Activated CD4-positive, alpha-beta T cell treated with anti-CD3 and anti-CD28 coated beads, Interleukin-2, amount 50 U/mL, for 48 hours (primary cell): ENCODE measurements at places on chromosomes 6 and 20.

- DNase-seq: no peak
Observed at GRCh38 chr6:44054721-44055559, 72.3 kb downstream of the MRPL14 start.

DNA sequence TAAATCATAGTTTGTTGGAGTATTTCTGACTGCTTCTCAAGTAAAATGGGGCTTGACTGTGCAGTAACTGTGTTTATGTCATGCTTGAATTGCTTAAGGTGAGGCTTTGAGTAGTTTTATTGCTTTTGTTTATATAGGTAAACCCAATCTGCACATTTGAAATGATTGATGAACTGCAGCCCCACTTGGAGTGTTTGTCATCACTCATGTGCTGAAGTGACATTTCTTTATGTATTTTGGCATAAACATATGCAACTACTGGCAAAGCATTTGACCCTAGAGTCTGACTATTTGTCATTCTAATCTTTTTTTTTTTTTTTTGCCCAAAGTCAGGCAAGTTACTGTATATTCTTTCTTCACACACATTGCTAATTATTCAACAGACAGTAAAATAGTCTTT, 491.4 kb upstream of the POU3F2 start:
- no peak for DNase-seq

DNA sequence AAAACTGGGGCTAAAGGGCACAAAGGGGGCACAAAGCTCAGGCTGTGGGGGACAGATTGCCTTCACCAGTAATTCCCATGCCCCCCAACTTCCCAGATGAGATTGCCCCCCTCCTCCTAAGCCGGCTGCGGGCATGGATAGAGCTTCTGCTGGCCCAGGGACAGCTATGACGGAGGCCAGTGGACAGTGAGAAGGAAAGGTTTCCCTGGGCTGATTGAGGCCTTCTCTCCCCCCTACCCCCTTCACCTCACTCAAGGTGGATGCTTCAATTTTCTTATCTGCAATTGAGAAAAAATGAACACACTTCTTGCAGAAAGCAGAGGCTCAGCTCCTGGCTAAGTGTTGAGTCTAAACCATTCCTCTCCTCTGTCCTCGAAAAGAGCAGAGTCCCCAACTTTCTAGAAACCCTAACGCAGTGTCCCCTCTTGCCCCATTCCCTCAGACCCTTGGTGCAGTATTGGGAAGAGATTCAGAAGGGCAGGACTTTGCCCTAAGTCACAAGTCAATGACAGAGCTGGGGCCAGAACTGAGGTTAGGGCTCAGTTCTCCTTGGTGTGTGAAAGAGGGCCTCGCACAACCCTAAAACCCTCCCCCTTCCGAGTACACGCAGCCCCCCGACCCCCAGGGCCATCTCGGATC, 808 bp downstream of the SDC4 start:
- DNase-seq: no peak

GRCh38 chr6:124873066-124873410, 89.2 kb upstream of the RNF217 start:
- DNase-seq: no peak

DNA sequence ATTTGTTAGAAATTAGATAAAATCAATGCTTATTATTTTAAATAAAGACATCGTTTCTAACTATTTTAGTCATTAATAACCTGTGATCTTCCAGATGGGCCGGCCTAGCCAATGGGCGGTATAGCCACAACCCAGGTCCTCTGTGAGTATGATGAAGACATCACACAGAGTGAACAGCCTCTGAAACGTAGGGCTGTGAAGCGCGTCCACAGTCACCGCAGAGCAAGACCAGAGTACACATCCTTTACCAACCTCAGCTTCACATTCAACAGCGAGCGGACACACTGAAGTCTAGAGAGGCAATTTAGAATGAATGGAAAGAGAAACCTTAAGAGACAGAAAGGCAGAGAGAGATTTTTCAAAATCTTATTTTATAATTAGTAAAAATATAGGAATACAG, 125.0 kb upstream of the RPS6KA2 start:
- no peak for DNase-seq

GRCh38 chr6:138529478-138529877, 30.2 kb upstream of the NHSL1 start:
- DNase-seq: no peak

- DNase-seq: no peak
Observed at GRCh38 chr6:148739822-148740128, 7.1 kb upstream of the UST start.

GRCh38 chr6:108760126-108761050, 87.8 kb upstream of the ARMC2 start:
- DNase-seq: no peak

DNA sequence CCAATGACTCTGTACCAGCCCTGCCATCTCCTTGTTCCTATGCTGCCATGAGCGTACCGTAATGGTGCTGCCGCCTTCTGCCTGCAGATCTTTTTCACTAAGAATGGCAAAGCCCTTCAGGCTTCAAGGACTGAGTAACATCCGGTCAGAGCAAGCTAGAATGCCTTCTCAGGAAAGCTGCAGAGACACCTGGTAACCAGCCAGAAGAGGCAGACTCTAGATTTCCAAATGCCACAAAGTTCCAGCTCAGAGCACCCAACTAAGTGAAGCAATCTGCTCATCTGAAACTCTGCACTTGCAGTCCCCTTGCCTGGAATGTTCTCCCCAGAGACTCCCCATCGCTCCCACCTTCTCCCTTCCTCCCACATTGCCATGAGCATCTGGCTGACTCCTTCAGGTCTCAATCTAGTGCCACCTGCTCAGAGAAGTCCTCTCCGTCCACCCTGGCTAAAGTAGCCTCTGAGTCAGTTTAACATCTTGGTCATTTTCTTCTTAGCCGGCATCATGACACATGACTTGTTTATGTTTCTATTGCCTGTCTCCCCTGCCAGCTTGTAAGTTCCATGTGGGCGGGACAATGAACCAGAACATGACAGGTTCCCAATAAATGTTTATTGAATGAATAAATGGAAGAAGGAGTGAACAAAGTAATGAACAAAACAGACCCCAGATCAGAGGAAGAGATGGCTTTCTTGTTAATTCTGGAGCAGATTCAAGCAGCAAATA, 6.9 kb upstream of the OCSTAMP start:
- no peak for DNase-seq

DNA sequence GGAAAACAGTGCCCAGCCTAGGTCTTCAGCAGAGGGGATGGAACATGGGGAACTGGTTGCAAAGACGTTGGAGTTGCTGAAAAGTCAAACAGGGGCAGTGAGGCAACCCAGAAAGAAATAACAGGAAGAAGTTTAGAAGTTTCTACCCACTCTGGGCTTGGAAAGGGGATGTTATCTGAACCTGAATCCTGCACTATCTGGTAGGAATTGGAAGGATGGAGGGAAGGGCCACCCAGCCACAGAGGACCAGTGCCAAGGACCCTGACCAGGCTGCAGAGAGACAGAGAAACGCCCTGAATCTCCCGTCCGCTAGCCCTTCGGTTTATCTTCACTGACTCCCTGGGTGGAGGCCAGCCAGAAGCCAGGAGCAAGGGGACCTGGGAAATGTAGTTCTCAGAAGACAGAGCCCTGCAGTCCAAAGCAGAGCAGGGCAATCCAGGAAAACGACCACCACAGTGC, 217.3 kb upstream of the RREB1 start:
- DNase-seq: no peak

DNA sequence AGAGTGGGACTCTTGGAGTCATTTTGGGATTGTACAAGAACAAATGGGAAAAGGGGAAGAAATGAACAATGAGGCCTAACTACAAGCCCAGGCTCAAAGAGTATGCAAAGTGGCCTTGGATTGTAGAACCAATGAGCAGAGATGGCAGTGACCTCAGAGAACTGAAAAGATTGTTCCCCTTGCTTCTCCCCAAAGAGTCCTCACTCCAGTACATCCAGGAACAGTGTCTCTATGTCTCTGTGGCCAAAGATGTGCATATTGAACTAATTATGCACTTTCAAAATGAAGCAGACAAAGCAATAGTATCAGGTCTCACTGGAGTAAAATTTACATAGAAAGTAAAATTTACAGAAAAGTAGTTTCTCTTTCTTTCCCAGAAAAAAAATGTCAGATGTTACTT, 81.0 kb downstream of the SMLR1 start:
- no peak for DNase-seq

- no peak for DNase-seq
Observed at GRCh38 chr20:24722586-24722985, 226.5 kb upstream of the CST7 start.

GRCh38 chr6:145534989-145535388, 200.3 kb downstream of the EPM2A start:
- DNase-seq: no peak

DNA sequence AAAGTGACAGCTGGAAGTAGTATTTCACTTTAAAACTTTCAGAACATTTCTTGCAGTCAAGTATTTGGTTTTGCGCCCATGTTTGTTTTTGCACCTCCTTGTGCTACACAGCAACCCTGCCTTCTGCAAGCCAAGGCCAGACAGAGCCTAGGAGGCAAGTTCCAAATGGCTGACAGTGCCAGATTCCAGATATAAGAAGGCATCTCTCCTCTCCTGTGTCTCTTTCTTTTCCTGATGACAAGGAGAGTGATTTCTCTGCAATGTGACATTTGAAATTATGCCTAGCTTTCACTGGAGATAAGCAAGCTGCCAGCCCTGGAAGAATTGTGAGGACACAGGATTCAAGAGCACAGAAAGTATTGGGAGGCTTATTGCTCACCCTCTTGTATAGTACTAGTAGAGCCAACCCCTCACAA, 149.1 kb upstream of the TENT5A start:
- no peak for DNase-seq

GRCh38 chr6:30462482-30462881, 26.8 kb upstream of the HLA-E start:
- no peak for DNase-seq

DNA sequence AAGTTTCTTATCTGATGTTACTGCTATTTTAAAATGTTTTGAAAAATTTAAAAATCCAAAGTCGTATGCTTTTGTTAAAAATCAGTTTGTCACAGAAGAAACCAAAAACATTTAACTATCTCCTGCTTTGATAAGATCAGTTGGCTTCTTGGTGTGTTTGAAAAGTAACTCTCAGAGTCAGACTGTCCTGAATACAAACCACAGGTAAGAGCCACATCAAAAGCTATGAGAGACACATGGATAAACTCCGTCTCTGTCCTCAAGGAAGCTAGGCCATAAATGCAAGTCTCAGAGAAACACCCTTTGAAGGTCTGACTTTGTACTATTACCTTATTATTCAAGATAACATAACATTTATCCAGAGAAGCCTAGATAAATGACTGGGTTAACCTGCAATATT, 7.7 kb downstream of the HBS1L start:
- DNase-seq: no peak

DNA sequence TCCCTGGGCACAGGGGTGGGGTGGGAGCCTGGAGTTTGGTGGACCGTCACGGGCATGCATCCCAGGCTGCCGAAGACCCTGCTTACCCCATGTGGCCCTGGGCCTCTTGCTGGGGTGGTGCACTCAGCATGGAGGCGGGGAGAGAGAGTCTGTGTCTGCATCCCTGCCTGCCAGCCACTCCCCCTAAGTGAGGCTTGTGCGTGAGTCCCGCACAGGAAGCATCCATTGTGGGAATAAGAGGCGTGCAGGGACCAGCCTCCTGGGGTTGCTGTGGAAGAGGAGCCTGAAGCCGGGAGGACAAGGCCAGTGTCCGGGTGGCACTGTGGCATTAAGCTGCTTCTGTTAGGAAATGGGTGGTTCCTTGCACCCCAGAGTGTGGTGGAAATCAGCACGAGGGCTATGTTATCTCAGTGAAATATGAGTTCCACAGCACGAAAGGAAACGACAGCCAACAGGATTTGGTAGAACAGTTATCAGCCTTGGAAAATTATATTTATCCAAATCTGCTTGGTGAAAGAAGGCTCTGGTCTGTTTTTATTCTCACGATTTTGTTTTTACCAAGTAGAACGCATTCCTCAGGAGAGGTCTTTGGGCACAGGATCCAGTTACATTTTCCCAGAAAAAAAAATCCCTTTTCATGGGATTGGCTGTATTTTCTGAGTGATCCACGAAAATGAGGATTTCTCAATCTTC, 35.7 kb downstream of the CDH4 start:
- no peak for DNase-seq

DNA sequence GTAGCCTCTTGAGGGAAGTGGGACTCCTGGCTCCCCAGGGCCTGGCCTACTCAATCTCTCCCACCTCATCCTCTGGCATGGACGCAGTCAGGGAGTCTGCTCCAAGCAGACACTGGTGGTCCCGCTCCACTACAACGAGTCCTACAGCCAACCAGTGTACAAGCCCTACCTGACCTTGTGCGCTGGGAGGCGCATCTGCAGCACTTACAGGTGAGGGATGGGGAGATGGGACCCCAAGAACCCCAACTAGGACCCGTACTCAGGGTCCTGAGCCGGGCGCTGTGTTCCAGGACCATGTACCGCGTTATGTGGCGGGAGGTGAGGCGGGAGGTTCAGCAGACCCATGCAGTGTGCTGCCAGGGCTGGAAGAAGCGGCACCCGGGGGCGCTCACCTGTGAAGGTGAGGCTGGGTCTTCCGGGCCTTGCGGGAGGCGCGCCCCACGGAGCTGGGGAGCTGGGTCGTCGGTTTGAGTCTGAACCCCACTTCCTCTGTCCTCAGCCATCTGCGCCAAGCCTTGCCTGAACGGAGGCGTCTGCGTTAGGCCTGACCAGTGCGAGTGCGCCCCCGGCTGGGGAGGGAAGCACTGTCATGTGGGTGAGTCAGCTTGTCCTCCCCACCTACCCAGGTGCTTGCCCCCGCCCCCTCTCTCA, 2.1 kb downstream of the EGFL8 start:
- DNase-seq: no peak

DNA sequence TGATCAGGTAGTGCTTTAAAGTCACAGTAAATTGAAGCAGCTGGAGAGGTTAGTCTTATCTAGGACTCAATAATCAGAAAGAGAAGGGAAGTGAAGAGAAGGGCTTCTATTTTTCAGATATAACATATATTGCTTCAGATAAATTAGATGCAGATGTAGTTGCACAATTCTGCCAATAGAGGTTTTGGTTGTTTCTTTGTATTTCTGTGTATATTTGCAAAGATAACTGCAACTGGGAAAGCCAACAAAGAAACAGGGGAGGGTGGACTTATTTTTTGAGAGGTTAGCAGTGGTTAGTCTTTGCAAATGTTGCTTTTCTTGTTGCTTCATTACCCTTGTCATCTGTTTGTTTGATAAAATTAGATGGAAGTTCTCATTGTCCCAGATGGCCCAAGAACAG, 106.6 kb downstream of the ADGRG6 start:
- DNase-seq: no peak

GRCh38 chr6:136822046-136822375, 381 bp upstream of the PEX7 start:
- peak; percentile 46 for DNase-seq

DNA sequence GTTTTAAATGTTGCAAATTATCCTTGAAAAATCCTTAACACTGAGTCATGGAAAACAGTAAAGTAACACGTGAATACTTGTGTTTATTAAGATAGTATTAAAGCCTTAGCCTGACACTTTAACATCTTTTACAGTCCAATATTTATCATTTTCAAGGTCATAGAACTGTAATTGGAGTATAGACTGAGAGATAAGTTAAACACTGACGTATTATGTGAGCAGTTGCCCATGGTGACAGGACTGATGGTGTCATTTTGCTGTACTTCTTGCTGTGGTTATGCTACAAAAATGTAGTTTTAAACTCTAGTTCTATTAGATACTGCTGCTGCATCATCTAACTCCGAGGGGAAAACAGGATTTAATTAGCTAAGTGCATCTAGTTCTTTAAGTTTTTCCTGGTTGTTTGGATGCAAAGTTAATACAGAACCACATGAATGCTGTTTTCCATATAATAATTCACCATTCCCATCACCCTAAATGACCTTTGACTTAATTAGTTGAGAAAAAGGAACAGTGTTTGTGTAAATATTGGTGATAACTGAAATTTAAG, 37.8 kb downstream of the SLC2A12 start:
- no peak for DNase-seq
